ENCODE measurements at places on chromosomes 4 and X.

- DNase-seq = no peak
These were observed 354.9 kb downstream of the GPAT3 start for GRCh38 chr4:83890816-83891215.

- DNase-seq = no peak
These were observed 103.1 kb upstream of the PCDH7 start for GRCh38 chr4:30616942-30617646.

DNA sequence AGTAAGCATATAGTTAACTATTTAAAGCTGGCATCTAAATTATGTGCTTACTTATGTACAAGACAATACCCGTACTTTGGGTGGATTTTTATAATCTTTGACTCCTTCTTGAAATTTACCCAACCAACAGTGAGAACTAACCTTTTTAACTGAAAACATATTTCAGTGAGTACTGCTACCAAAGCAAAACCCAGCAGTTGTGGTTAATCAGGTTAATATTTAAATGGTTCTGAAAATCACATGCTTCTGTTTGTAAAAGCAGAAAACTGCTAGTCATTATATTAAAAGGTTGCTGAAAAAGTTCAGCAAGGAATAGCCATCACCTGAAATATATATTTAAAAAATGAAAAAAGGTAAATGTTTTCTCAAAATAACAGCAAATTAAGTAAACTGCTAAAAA lies 20.0 kb downstream of the UBE2D3 start:
- DNase-seq = no peak

DNA sequence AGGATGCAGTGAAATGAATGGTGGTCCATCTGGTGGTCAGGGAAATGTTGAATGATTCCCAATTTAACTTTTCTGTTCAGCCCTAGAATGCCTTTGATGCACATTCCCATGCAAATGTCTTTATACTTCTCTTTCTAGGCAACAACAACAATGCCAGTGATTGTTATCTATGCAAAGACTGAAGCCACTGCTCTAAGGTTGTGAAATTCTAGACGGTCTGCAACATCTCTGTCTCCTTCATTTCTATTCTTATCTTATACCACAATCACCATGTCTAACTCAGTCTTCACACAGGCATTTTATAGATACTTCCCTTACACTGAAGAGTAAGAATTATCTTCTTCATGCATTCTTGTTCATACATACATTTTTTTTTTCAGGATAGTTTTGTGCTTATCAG lies 84.5 kb downstream of the HPGD start:
- no peak for DNase-seq

DNA sequence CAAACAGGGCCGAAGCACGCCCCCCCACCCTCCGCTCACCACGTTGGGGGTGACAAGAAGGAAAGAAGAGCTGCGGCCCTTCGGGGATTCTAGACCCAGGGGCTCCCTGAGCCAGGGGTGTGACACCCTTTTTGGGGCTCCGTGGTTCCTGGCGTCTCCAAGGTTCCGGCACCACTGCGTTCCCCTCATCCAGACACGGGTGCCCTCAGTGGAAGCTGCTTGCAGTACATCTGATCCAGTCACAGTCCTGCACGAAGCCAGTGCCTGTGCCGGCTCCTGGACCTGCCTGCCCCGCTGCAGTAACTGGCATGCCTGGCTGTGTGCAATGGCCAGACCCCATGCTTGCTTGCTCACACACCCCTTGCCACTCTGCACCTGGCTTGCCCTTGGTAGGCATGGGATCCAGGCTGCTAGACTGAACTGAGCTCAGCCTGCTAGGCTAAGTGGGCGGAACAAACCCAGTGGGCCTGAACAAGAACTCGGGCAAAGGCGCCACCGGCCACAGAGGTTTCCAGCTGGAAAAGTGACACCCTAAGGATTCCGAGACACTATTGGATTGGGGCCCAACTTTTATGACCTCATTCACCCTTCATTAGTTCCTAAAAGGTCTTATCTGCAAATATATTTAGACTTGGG lies 420.4 kb upstream of the AGA start:
- DNase-seq = no peak

GRCh38 chrX:134745636-134746409 lies 87.6 kb upstream of the PLAC1 start:
- DNase-seq = peak; percentile 0

GRCh38 chr4:20043991-20044390 lies 207.7 kb upstream of the SLIT2 start:
- DNase-seq = no peak

DNA sequence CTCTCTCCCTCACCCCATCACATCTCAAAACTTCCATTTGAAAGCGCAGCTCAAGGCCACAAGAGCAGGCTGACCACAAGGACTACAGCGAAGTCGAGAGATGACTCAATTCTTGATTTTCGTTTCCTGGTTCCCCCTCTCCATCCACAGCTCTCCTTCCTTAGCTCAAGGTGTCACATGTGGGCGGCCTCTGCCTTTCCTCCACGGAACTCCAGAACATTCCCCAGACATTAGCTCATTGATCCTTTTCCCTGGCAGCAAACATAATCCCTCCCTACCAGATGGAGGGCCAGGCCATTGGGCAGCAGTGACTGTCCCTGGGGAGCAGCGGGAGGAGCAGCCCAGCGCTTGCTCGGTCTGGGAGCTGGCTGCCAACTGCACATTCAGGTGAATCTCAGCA lies 56.3 kb downstream of the CCDC149 start:
- no peak for DNase-seq

DNA sequence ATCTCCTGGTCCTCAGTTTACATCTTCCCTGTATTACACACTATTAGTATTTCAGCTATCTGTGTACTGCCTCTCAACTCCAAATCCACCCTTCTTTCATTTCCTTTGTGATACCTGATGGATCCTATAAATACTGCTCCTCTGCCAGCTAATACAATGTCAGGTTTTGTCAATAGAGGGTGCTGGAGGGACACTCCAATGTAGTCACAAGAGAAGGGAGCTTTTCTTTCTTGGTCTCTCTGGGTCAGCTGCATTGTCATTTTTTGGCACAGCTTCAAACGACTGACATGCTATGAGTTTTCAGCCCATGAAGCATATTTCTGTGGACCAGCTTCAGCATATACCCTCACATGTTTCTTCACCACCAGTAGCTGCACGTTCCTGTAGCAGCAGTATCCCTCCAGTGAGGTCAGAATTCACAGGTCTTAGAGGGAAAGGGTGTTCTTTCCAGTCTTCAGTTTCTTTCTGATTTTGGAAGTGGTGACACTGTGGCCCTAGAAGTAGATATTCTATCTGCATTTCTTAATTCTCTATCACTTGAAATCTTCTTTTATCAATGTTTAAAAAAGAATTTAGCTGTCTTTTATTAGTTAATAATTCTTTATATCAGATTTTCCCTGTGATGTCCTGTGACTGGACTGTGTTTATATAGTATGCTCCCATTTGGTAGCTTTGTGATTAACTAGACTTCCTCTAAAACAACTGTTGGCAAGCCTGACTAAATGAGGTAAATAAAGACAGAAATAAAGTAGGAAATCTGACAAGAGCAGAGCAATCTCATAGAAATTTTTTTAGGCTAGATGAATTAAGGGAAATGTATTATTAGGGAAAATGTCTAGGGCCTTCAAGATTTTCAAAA lies 60.6 kb downstream of the GABRA2 start:
- DNase-seq = peak; percentile 45

GRCh38 chr4:105666693-105667092 lies 41.8 kb downstream of the INTS12 start:
- DNase-seq = no peak

GRCh38 chr4:53863736-53864365 lies 200.6 kb downstream of the CHIC2 start:
- DNase-seq = no peak

DNA sequence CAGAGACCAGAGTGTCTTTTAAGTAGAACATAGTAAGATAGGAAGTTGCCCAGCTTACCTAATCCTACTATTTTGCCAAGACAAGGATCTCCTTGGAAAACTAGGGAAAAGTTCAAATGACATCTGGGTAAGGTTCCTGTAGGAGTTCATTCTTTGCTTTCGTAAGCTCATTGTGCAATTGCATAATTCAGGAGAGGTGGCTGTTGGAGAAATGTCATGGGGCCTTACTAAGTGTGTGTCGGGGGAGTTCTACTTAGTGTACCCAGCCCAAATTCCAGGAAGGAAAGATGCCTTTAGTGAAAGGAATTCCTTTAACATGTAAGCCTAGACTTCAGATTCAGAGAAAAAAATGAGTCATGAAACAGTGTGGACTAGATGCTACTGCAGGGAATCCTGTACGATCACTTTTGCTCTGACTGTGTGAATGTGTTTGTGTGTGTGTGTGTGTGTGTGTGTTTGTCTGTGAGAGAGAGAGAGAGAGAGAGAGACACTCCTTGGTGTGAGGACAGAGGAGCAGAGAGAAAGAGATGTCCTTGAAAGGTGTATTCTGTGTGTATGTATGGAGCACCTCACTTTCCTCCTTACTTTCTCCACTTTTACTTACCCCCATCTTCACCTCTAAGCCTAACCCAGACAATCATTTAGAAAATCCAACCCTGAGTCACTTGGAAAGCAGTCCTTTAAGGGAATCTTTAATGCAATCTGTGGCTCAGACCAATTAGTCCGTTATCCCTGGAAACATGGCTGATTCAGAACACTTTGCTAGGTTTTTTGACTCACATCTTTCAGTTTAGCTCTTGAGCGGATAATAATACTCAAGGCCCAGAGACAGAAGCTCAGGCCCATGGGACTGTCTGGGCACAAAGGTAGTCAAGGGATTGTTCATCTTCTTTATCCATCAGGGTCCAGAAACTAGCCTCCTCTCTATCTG lies 114.5 kb upstream of the ACSL4 start:
- DNase-seq = no peak

GRCh38 chr4:68267433-68267944 lies 22.0 kb upstream of the TMPRSS11B start:
- no peak for DNase-seq

DNA sequence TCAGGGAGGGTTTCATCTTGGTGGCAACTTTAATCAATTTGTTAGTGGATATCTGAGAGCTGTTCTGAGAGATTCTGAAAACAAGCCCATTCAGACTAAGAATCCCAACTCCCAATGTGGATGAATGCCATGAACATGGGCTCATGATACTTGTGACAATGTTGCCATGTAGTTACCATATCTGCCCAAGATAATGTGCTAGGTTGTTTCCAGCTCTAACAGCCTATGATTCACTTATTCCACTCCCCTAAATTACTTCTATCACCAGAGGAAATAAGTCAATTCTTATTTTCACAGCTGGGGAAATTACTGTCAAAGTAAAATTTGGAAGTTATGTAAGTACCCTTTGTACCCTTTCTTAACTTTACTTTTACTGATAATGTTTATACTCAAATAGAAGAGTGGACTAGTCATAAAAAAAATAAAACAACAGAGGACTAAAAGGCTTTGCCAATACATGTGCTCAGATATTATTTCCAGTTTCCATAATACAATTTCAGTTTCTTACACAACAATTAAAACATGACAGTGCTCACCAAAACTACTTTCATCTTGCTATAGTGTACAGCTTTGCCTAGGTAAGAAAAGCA lies 1101.7 kb upstream of the INTU start:
- no peak for DNase-seq

DNA sequence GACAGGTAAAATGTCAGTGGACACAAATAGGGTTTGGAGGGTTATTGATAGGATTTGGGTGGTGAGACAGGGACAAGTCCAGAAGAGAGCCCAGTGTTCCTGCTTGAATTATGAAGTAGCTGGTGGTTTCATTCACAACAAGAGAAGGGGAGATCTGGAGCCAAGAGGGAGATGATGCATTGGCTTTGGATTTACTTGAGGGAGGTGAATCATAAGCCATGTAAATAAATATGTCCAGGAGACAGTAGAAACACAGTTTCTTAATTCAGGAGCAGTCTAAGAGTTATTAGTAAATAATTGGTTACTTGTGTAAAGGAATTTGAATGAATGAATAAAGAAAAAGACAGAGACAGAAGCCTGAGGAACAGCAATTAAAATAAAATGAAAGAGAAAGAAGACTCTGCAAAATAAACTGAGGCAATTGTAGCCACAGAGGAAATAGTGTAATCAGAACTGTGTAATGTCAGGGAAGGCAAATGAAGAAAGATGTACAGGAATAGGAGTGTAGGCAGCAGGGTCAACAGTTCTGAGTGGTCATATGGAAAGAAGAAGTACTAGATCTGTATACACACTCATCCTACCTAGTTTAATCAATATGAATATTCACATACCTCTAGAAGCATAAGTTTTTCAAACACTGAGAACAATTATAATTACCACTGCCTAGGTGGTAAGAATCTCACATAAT lies 50.2 kb upstream of the CXCL8 start:
- no peak for DNase-seq

Data from hypothalamus (tissue), 51 donors.